GM23248 (cell line): ENCODE measurements at places on chromosomes 7 and 10. TPM values are rescaled to one million over a fixed set of nuclear protein-coding genes. Genes with fewer than 3 reads are reported as not detected.
A peak's percentile ranks its signal among the peaks of the same experiment; 100 is the strongest.

GRCh38 chr7:107002529-107002998, 41.9 kb upstream of the PRKAR2B start:
- no peaks in the 10 kb centered on the region for H3K4me1 ChIP-seq
- no peak for DNase-seq
- H3K36me3 ChIP-seq, result no peaks in the 10 kb centered on the region
- no peaks in the 10 kb centered on the region for H3K27me3 ChIP-seq
- no peak overlapping the region for H3K27ac ChIP-seq

DNA sequence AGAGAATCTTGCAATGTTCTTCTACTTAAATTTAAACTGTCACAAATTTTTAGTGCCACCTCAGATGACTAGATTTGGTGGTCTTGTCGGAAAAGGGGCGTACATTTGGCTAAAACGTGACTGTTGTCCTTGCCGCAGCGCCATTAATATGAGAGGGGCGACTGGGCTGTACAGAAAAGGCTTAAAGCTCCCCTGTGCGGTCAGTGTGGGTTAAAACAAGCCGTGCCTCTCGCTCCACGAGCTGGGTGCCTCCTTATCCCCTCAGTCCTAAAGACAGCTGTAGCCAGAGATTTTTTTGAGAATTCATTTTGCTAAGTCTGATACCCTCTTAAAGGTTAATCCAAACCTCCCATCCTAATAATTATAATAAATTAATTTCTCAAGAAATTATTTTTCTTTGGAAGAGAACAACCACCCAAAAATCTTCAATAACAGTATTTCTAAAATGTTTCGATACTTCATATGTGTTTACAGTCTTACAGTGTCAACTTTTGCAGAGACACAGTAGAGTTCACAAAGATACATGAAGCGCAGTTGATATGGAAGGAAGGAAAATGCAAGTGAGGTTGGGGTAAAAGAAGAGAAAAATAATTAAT, 68.6 kb downstream of the C7orf25 start:
- H3K27me3 ChIP-seq, result no peaks in the 10 kb centered on the region; the same call in 1 of the 2 replicates
- H3K27ac ChIP-seq, result no peak overlapping the region
- DNase-seq, result peak; percentile 76
- peaks cover 8% of the 10 kb centered on the region; the same call in 1 of the 2 replicates for H3K4me1 ChIP-seq
- H3K36me3 ChIP-seq, result no peaks in the 10 kb centered on the region
- peak overlapping the region; percentile 67 for H3K4me3 ChIP-seq

DNA sequence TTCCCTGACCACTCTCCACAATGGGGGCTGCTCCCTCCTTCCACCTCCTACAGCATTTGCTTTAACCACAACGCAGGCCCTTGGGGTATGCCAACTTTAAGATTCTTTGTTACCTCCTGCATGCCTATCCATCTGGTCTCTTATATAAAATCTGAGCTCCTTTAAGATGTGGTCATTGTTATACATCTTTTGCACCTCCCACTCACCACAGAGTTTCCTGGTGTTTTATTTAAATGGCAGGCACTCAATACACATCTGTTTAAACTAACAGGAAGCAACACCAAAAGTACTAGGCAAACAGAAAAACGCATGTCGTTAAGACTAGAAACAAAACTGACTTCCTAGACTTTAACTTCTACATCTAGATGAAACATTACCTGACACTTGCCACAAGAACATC, 36.3 kb downstream of the SLC25A13 start:
- H3K27me3 ChIP-seq, result no peaks in the 10 kb centered on the region
- no peak overlapping the region for H3K27ac ChIP-seq
- DNase-seq, result no peak
- H3K4me1 ChIP-seq, result no peaks in the 10 kb centered on the region

- no peaks in the 10 kb centered on the region for H3K36me3 ChIP-seq
- H3K27me3 ChIP-seq, result peaks cover 26% of the 10 kb centered on the region
- H3K27ac ChIP-seq, result no peak overlapping the region
These were observed 7.3 kb downstream of the PLXNA4 start for GRCh38 chr7:132568962-132569361.

GRCh38 chr7:114151777-114152176, 233.0 kb upstream of the PPP1R3A start:
- no peak for DNase-seq
- no peaks in the 10 kb centered on the region for H3K27me3 ChIP-seq
- H3K27ac ChIP-seq, result no peak overlapping the region
- no peaks in the 10 kb centered on the region for H3K36me3 ChIP-seq

- no peaks in the 10 kb centered on the region for H3K27me3 ChIP-seq
- H3K4me3 ChIP-seq, result peak overlapping the region; percentile 67
- no peak overlapping the region for H3K27ac ChIP-seq
- no peaks in the 10 kb centered on the region for H3K36me3 ChIP-seq
- DNase-seq, result peak; percentile 60
These were observed 72.4 kb upstream of the LRRC4 start for GRCh38 chr7:128103498-128104107.

GRCh38 chr10:43648095-43648397, 635 bp downstream of the ZNF32 start:
- peaks cover 30% of the 10 kb centered on the region for H3K36me3 ChIP-seq
- H3K4me1 ChIP-seq, result no peaks in the 10 kb centered on the region
- DNase-seq, result no peak
- no peaks in the 10 kb centered on the region for H3K27me3 ChIP-seq
- H3K4me3 ChIP-seq, result peak overlapping the region; percentile 77
- H3K27ac ChIP-seq, result peak overlapping the region; percentile 18

- no peaks in the 10 kb centered on the region for H3K27me3 ChIP-seq
- DNase-seq, result peak; percentile 93
- H3K27ac ChIP-seq, result peak overlapping the region; percentile 64
- peak overlapping the region; percentile 34; the same call in 1 of the 2 replicates for H3K4me3 ChIP-seq
- peaks cover 19% of the 10 kb centered on the region for H3K4me1 ChIP-seq
These were observed 188.9 kb downstream of the ADAM12 start for GRCh38 chr10:126199221-126199998.

DNA sequence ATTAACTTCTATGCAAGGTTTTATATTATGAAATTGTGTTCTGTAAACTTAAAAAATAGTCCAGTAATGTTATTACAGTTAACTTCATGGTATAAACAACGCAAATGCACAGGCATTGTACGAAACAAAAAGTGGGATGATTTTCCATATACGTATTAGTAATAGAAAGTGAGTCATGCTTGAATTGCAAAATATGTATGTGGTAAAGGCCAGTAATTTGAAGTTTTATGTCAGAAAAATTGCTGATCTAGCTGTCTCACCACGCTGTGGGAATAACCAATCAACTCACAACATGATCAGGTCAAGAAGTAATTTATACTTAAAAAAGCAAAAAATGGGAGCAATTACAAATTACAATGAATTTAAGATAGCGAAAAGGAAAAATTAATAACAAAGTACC, 37.0 kb upstream of the GLI3 start:
- peak; percentile 64 for DNase-seq
- no peaks in the 10 kb centered on the region for H3K27me3 ChIP-seq
- H3K27ac ChIP-seq, result no peak overlapping the region

GRCh38 chr10:33715303-33715975, 381.0 kb upstream of the NRP1 start:
- no peak for DNase-seq
- H3K27me3 ChIP-seq, result no peaks in the 10 kb centered on the region
- H3K4me1 ChIP-seq, result no peaks in the 10 kb centered on the region
- no peak overlapping the region for H3K27ac ChIP-seq
- H3K4me3 ChIP-seq, result no peak overlapping the region
- no peaks in the 10 kb centered on the region for H3K36me3 ChIP-seq

DNA sequence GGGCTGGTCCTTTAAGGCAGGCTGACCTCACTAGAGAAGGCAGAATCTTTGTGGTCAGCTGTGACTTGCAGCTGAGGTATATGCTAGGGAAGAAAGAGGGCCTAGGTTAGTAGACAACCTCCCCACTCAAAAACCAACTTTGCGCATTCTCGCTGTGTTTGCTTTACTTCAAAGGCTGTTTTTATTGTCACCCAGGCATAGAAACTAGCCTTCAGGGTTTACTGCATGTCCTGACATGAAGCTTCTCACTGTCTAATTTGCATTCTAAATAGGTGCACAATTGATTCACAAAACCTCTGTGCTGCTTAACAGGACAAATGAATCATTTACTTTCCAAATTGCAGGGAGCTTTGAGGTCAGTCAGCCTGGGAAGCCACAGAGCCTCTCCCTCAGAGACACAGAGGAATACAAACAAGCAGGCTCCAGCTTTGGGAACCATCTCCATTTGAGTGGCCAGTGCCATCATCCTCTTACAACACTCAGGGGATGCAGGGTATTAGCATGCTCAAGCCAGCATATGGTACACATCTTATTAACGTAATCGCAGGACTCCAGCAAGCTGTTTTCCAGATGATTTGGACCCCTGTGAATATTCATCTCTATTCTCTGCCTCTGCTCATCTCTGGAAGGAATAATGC, 596.4 kb upstream of the GHITM start:
- H3K27me3 ChIP-seq, result no peaks in the 10 kb centered on the region
- no peak overlapping the region for H3K27ac ChIP-seq
- H3K36me3 ChIP-seq, result no peaks in the 10 kb centered on the region

GRCh38 chr10:45061982-45062381, 61.3 kb downstream of the ZNF22 start:
- no peaks in the 10 kb centered on the region for H3K4me1 ChIP-seq
- H3K27me3 ChIP-seq, result no peaks in the 10 kb centered on the region; the same call in 1 of the 2 replicates
- H3K4me3 ChIP-seq, result no peak overlapping the region
- no peak overlapping the region for H3K27ac ChIP-seq
- DNase-seq, result no peak
- no peaks in the 10 kb centered on the region for H3K36me3 ChIP-seq

DNA sequence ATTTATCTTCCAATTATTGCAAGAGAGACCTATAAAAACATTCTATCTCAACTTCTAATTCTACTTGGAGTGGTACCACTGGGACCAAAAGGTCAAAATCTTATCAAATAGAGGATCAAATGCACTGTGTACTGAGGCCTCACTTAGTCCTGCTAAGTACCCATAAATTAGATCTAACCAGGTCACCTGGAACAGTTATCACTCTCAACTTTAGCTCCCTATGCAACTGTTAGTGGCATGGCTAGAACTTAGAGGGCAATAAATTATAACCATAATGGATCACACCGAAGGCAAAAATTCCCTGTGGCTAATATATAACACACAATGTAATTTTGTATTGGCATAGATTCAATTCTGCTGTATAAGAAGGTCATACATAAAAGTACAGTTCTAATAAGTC, 428.9 kb downstream of the PCDH15 start:
- no peak for DNase-seq
- no peaks in the 10 kb centered on the region for H3K4me1 ChIP-seq
- no peak overlapping the region for H3K4me3 ChIP-seq
- H3K36me3 ChIP-seq, result no peaks in the 10 kb centered on the region
- H3K27ac ChIP-seq, result no peak overlapping the region

DNA sequence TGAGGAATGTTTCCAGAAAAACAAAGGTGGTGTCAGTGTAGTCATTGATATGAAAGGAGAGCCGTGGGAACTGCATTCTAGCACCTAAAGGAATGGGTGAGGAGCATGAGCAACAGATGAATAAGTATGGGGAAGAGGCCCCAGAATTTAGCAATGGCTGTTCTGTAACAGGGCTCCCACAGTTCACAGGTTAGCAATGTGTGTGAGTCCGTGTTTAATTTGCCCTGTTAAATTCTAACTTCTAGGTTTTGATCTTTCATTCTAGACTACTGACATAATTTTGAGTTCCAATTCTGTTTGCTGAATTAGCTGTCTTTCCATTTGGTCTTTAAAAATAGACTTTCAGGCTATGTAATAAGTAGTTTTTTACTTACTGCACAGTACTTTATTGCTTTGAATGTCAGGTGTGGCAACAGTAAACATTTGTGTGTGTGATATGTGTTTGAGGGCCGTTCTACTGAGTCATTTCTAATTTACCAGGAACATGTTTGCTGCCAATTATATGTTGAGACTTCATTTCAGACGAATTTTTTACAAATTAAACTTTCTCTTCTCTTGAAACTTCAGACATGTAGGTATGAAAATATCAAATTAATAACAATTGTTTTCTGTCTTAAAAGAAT, 8.8 kb downstream of the STK17A start:
- H3K27ac ChIP-seq, result peak overlapping the region; percentile 66
- peak; percentile 73 for DNase-seq
- H3K4me3 ChIP-seq, result peak overlapping the region; percentile 7; the same call in 1 of the 2 replicates
- H3K36me3 ChIP-seq, result peaks cover 15% of the 10 kb centered on the region
- peaks cover 69% of the 10 kb centered on the region for H3K4me1 ChIP-seq
- no peaks in the 10 kb centered on the region for H3K27me3 ChIP-seq

GRCh38 chr10:93079663-93080349, 6.1 kb downstream of the CYP26A1 start:
- peak overlapping the region; percentile 53 for H3K4me3 ChIP-seq
- peaks cover 3% of the 10 kb centered on the region; the same call in 1 of the 2 replicates for H3K4me1 ChIP-seq
- DNase-seq, result no peak
- no peak overlapping the region for H3K27ac ChIP-seq
- no peaks in the 10 kb centered on the region for H3K36me3 ChIP-seq

DNA sequence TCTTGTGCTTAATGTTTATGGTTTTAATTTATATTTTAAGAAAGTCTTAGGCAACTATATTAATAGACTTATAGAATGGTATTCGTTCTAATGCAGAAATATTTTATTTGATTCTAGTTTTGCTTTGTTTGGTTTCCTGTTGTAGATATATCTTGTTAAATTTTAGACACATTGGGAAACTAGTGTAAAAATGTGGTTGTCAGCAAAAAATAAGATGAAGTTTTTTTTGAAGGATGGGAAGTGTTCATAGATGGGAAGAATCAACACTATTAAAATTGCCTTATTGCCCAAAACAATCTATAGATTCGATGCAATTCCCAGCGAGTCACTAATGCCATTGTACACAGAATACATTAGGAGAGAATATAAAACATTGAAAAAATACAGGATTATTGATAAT, 278.9 kb downstream of the ZWINT start:
- no peaks in the 10 kb centered on the region for H3K27me3 ChIP-seq
- H3K4me3 ChIP-seq, result no peak overlapping the region
- H3K27ac ChIP-seq, result no peak overlapping the region
- H3K4me1 ChIP-seq, result no peaks in the 10 kb centered on the region
- no peak for DNase-seq

GRCh38 chr10:26574783-26575182, 122.7 kb upstream of the PDSS1 start:
- H3K36me3 ChIP-seq, result peaks cover 13% of the 10 kb centered on the region
- DNase-seq, result no peak
- no peak overlapping the region for H3K27ac ChIP-seq
- no peaks in the 10 kb centered on the region for H3K4me1 ChIP-seq
- no peaks in the 10 kb centered on the region for H3K27me3 ChIP-seq
- no peak overlapping the region for H3K4me3 ChIP-seq

GRCh38 chr7:37732253-37732652, 48.7 kb downstream of the GPR141 start:
- no peaks in the 10 kb centered on the region for H3K36me3 ChIP-seq
- no peak overlapping the region for H3K4me3 ChIP-seq
- no peaks in the 10 kb centered on the region for H3K27me3 ChIP-seq
- no peaks in the 10 kb centered on the region for H3K4me1 ChIP-seq
- no peak overlapping the region for H3K27ac ChIP-seq

GRCh38 chr10:30810416-30810815, 180.9 kb upstream of the LYZL2 start:
- H3K4me1 ChIP-seq, result peaks cover 34% of the 10 kb centered on the region
- no peak overlapping the region for H3K27ac ChIP-seq
- H3K27me3 ChIP-seq, result no peaks in the 10 kb centered on the region
- no peak overlapping the region for H3K4me3 ChIP-seq
- no peak for DNase-seq
- no peaks in the 10 kb centered on the region for H3K36me3 ChIP-seq

Gene KCNH2
- not detected in 2 replicates for total RNA-seq

Gene TMEM178B
- total RNA-seq, result 0.22 and 0.25 TPM in 2 replicates

Gene NOS3
- total RNA-seq, result 0.13 and 0.32 TPM in 2 replicates

Gene NEUROG3
- total RNA-seq, result not detected in 2 replicates

Gene ANKRD30A
- not detected in 2 replicates for total RNA-seq

Gene DMBT1
- total RNA-seq, result not detected in 2 replicates

Gene CFAP58
- under 0.01 and 0.22 TPM in 2 replicates for total RNA-seq

Gene HSPA12A
- 4.8 and 4.9 TPM in 2 replicates for total RNA-seq

Gene UPK3B
- 0.11 TPM in 1 of 2 replicates, not detected in the other for total RNA-seq

Gene HMX2
- not detected in 2 replicates for total RNA-seq

Gene ZNF107
- total RNA-seq, result 2.8 and 3.2 TPM in 2 replicates
